Effector CD4-positive, alpha-beta T cell (primary cell): ENCODE measurements at places on chromosomes 2 and 18.

GRCh38 chr2:164737612-164738081 is 104.0 kb downstream of the COBLL1 start:
- DNase-seq = no peak

DNA sequence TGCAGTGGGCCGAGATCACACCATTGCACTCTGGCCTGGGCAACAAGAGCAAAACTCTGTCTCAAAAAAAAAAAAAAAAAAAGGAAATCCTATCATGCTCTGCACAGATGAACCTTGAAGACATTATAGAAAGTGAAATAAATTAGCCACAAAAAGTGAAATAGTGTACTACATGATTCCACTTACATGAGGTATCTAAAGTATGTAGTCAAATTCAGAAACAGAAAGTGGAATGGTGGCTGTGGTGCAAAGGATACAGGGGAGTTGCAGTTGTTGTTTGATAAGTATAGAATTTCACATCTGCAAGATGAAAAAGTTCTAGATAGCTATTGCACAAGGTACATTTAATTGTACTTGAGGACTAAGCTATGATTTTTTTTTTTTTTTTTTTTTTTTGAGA is 5.2 kb downstream of the ZRANB3 start:
- no peak for DNase-seq

DNA sequence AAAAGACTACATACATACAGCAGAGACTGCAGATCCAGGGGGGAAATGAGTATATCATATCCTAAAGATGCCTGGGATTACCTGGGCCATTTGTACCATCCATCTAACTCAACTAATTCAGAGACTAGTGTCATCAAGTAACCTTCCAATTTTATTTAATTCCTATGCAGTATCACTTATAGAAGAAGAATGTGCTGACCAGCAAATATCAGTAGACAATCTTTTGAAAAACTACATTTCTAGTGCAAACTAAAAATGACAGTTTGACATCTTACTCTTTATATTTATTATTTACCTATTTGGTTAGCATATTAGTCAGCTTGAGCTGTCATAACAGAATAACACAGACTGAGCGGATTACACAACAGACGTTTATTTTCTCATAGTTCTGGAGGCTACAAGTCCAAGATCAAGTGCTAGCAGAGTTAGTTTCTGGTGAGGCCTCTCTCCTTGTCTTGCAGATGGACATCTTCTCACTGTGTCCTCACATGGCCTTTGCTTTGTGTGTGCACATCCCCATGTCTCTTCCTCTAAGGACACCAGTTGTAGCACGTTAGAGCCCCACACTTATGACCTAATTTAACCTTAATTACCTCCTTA is 47.0 kb downstream of the NCKAP5 start:
- no peak for DNase-seq

DNA sequence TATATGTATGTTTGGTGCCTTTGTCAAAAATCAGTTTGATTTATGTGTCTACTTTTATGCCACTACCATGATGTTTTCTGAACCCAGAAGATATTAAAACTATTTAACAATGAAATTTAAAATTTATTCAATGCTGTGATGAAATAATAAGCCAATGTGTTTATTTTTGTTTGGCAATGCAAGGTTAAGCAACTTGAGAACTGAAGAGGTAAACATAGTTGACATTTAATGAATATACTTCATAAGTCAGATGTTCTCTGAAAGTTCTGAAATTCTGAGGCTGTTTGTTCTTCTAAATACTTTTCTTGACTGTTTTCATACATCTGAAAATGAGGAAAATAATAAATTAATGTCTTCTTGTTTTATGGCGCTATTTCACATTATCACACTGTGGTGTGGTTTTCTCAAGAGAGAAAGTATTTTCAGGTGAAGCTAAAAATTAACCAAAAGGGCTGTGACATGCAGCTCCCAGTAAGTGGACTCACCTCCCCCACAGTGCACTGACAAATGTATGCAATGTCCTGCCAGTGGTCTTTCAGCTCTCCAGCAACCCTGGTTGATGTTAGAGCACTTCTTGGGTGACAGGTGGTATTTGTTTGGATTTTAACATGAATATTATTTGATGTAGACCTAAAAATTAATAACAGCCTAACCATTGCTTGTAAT is 863.6 kb upstream of the SALL3 start:
- no peak for DNase-seq

DNA sequence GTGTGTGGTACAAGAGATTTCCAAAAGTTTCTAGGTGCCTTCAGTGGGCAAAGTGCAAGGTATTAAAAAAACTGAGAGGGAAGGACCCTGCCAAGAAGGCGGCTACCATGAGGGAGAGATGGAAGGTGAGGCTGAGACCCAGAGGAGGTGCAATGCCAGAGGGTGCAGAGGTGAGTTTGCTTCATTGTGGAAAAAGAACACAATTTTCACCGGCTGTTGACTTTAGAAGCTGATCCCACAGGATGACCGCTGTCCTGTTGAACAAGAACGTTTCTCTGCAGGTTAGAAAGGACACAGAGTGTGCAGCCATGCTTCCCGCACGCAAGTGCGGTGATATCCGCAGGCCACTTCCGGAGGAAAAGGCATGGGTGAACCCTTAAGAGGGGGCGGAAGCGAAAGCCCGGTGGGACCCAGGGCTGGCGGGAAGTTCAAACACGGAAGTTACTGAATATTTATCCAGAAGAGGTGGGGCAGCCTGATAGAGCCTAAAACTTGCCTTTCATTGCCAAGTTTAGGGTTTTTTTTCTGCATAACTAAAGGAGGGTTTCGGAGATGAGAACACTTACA is 16.6 kb downstream of the SP110 start:
- no peak for DNase-seq

GRCh38 chr2:102442967-102443828 is 20.2 kb downstream of the IL18RAP start:
- peak; percentile 26 for DNase-seq

DNA sequence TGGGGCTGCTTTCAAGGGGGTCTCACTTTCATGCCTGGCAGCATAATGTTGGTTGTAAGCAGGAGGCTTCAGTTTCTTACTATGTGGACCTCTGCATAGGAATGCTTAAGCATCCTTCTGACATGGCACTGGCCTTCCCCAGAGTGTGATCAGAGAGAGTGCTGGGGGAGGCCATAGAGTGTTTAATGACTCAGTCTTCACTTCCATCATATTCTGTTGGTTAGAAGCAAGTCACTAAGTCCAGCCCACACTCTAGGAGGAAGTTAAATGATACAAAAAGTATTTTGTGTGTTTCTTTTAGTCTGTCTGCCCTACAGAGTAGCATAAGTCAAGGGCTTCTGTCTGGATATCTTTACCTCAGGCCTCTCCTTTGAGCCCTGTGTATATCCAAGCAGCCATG is 64.9 kb downstream of the GALNT1 start:
- DNase-seq = no peak

DNA sequence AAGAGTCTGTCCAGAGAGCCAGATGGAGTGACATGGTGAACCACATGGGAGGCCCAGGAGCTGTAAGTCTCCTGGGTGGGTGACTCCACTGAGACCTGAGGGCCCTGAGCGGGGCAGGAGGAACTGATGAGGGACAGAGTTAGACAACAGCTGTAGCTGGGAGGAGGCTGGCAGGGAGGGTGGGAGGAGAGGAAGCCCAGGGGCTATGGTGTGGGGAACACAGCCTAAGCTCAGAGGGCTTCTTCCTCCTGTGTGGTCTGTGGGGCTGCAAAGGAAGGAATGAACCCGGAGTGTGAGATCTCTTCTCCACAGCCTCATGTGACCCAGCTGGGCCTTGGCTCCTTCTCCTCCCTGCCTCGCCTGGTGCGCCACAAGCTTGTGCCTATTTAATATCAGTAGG is 395.6 kb upstream of the HS6ST1 start:
- DNase-seq = no peak

- DNase-seq = no peak
Observed at GRCh38 chr2:88188748-88189147, 18.6 kb downstream of the THNSL2 start.

- DNase-seq = no peak
Observed at GRCh38 chr2:25270061-25270460, 71.7 kb downstream of the DNMT3A start.

GRCh38 chr2:46226620-46227019 is 70.6 kb upstream of the EPAS1 start:
- no peak for DNase-seq

DNA sequence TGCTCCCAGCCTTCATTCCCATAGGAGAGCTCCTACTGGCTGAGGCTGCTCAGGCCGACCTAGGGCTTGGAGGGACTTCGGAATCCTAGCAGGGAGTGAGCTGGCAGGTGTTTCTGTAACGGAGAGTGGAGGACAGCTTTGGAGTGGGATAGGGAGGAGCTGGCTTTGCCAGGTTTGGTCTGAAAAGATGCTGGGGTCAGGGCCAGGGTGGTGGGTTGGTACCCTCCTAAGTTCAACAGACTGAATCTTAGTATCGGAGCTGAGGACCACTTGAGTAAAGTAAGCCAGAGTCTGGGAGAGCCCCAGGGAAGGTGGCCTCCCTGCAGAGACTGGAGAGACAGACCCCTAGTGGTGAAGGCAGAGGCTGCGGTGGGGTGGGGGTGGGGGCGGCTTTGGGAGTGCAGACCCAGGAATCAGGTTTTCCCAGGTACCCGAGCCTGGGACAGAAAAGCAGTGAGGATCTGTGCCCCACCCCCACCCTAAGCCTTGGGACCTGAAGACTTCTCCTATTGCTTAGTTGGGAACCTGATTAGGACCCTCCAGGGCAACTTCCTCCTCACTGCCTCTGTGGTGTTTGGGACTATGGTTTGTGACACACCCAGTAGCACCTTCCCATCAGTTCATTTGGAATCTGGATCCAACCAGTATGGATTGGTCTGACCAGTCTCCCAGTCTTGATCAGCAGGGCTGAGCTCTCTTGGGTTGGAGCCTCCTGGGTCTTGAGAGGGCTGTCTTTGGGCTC is 3.0 kb downstream of the CNNM4 start:
- no peak for DNase-seq

- DNase-seq = no peak
Observed at GRCh38 chr2:126749537-126749936, 93.6 kb downstream of the GYPC start.

DNA sequence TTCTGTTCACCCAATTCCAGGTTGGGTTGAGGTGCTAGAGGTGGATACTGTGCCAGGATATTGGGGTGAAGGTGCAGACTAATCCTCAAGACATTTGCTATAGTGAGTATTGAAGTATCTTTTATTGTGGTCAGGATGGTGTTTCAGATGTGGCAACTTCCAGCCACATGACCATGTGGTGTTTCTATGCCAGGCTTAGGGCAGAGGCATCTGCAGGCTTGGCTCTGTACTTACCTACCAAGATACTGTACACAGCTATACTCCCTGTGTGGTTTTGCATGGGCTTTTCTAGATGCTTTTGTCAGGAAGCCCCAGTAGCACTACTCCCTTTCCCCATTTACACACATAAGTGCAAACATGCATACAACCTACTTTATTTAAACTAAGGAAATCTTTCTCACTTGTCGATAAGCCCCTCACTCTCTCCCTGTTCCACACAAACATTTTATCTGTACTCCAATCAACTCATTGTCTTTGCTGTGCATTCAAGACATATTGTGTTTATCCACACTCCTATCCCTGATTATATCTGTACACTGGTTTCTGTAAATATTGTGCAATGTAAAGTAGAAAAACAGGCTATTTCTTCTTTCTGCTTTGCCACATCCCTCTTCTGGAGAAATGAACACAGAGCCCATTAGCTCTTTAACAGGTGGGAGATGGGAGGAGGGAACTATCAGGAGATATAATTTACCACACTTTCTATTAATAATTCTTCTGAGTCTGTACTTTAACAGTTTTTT is 12.3 kb downstream of the ARL6IP6 start:
- peak; percentile 21 for DNase-seq

DNA sequence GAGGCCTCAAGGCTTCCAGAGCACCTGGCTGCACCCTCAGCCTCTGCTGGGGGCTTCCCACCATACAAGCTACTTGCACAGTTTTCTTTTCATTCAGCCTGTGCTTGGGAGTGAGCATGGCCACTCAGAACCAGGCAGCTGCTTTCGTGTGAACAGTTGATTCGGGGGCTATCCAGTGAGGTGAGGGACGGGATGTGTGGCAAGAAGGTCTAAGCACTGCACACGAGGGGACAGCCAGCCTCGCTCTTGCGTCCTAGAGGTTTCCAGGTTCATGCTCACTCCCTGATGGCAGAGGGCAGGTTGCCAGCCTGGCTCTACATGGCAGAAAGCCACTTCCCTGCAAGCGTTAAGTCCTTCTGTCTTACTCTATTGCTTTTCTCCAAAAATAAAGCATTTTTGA is 146.2 kb downstream of the MBP start:
- no peak for DNase-seq

DNA sequence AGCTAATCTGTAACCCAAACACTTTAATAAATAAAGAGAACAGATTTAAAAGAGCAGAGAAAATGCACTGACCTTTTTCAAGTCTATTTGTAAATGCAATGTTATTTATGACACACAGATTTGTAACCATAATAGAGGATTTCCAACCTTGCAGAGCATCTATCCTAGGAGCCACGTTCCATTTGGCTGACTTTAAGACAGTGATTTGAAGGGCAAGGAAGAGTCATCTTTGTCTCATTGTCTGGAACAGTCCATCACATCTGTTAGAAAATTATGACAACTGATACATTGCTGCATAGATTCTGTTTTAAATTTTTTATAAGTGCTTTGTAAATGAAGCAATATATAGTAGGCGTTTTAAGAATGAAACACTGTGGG is 90.8 kb upstream of the L3MBTL4 start:
- DNase-seq = no peak

GRCh38 chr2:132562245-132562644 is 107.8 kb downstream of the LYPD1 start:
- no peak for DNase-seq

DNA sequence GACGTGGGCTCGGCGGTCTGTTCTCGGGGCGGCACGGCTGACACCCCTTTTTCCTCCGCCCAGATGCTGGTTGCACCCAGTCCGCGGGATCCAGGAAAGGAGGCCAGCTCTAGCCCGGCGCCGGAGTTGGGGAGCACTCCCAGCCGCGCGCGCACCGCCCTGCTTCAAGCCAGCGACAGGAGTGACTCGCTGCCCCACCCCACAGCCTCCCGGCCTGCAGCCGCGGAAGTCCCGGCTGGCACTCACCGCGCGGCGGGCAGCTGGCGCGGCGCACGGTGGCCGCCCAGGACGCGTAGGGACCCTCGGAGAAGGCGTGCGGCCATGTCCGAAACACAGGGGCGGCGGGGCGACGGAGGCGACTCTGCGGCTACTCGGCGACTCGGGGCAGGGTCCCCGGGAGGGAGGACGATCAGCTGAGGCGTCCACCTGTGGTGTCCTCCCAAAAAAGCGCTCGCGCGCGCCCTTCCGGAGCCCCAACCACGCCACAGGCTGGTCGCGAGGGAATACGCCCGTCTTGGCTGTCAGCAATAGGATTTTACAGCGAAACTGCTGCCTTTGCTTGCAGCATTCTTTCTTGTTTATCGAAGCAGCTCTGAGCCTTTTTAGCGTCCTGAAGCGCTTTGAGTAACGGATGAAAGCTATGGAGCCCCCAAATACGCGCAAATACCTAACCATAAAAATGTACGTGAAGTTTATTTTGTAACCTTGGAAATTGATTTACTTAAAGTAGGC is at the start of gene ACADL:
Gene ACADL, minus strand, starts transcription at position 507 of the 732 bp plus-strand sequence. Its CDS starts 184 bp downstream, at position 323.
- DNase-seq = no peak

GRCh38 chr2:152879275-152879674 is 160.9 kb downstream of the ARL6IP6 start:
- DNase-seq = no peak
